ENCODE measurements at places on chromosomes 11 and 22.
A peak's percentile ranks its signal among the peaks of the same experiment; 100 is the strongest.

DNA sequence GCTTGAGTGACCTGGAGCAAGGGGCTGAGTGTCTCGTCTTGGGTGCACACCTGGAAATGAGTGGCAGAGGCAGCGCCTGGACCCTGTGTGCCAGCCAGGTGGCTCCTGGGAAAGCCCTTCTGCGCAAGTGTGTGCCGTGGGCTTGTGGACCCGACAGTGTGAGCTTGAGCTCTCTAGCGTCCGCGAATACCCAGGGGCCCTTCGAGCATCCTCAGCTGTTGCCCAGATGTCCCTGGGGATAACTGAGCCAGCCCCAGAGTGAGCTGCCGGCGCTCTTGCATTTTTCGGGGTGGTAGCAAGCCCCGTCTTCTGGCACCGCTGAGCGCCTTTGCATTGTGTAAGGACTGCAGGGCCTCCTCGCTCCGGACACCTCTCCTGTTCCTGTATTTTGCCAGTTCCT, 399.2 kb downstream of the TBC1D22A start:
- peak; percentile 55 for DNase-seq

GRCh38 chr11:26846227-26846626, 124.4 kb upstream of the SLC5A12 start:
- DNase-seq: no peak

DNA sequence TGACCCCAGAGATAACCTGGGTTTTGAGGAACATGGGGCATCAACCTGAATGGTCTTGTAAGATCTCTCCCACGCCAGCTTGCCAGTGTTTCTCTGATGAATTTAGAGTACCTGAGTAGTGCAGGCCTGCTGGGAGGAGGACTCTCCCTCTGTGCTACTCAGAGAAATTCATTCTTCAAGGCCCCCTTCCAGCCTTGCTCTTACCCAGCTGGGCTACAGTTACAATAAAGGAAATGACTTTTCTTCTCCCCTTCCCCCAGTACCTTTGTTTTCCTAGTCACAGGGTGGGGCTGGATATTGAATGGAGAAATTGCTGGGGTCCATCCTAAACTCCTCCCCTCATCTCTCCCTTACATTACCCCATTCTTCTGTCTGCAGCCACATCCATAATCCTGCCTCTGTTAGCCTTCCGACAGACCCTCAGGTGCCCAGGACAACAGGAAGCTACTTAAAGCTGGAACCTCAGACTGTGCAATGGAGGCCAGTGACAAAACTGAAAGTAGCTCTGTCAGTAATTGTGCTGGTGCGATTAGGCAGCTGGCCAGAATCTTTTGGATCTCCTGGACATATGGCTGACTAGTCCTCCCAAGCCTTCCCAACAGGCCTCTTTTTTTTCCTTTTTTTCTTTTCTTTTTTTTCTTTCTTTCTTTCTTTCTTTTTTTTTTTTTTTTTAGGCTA, 17.4 kb downstream of the LIMK2 start:
- DNase-seq: no peak

DNA sequence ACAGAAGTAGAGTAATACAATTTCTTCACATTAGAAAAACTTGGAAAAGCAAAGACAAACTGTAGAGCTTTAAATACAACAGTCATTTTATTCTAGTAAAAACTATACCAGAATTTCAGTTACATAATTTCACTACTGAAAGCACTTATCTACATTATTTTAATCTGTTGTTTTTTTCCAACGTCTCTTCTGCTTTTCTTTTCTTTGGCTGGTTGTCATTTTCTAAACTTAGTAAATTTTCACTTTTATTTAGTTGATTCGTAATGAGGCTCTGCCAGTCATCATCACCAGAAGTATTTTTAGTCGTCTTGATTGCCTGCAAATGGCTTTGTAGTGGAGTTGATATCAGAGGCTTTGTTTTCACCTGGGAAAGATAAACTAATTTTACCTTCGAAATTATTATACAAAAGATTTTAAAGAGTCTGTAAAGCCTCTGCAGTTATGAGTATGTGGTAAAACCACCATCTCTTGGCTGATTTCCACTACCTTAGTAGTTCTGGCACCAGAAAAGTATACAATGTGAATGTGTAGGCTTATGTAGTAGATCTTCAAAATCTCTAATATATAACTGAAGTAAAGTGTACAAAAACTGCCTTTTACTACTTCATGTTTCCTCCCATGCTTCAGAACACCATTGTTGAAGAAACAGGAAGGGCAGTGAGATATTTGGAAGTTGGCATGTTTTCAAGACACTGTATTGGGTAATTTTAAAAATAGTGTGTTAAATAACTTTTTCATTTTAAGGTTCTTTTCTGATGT, 19.2 kb downstream of the EIF3M start:
- no peak for DNase-seq

GRCh38 chr11:17651681-17652080, 67.7 kb upstream of the MYOD1 start:
- peak; percentile 74 for DNase-seq

All from left forelimb (tissue), 1 donor.